NCI-H226 (cell line): ENCODE measurements at places on chromosomes 12 and 14.

GRCh38 chr14:50821510-50822464 lies 9.2 kb downstream of the NIN start:
- no peak for DNase-seq

DNA sequence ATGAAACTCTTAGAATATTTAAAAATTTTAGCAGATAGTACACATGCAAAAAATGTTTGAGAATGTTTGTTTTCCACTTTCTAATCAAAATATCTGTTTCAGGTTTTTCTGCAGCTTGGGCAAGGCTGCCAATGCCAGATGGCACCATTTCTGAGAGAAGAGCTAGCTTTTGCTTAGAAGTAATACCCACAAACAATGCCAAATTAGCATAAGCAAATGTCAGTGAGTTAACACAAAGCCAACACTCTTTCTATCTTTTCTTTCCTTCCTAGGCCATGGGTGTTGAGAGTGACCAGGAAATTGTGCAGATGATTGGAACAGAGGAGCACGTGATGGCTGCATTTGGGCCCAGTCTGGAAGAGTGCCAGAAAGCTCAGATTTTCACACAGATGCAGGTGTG lies 35.2 kb downstream of the POLR3B start:
- no peak for DNase-seq

DNA sequence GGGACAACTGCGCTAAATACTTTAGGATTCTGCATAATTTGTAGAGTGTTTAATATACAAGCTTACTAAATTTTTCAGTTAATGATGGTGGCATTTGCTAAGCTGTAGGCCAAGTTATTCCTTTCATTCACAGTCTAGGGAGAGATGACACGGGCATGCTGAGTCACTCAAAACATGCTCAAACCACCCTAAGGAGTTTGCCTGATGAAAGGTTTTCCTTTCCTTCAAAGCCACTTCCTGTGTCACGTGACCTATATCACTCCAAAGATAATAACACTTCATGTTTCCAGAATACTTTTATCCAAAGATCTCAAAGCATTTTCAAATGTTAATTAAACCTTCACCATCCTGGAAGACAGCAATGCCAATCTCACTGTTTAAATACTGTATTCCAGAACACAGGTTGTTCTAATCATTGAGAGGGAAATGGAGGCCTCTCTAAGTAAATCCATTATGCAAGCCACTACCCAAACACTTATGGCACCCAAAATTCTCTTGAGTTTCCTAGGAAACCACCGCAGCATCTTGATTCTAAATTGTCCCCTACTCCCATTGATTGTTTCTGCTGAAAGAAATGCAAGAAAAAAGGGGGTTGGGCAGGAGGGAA lies 207.0 kb upstream of the CDKN3 start:
- peak; percentile 77 for DNase-seq

- no peak for DNase-seq
These were observed 6.3 kb upstream of the LTBP2 start for GRCh38 chr14:74618078-74618952.

DNA sequence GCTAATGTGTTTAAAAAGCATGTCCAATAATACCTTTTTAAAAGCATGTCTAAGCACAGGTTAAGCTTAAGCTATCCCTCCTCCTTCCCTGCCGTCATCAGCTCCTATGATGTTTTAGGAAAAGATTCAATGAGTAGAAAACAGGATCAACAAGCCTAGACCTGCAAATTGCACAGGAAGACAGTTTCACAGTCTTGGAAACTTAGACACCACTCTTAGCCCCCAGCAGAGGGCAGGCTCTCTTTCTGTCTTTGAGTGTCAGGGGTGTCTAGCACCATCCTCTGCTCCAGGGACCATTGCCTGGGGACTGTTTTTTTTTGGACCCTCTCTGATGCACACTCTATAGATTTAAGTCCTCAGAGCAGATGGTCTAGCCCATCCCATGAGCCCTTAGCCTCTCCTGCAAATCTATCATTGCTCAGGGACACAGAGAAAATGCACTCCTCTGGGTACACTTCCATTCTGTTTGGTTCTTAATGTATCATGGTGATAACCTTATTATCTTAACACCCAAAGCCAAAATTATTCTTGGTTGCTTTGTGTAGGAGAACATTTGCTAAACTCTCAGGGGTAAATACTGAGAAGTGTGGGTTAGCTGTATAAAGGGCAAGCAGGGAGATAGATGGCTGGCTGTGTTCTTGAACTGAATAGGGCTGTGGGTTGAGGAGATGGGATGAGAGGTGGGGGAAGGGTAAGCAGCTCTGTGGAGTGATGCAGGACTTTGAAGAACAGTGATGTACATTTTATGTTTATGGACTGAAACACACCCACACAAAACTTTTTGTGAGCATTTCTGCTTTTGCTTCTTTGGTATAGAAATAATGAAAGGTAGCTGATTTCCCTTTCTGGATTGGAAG lies 259.9 kb upstream of the DDHD1 start:
- no peak for DNase-seq
